Right kidney (tissue), 9 donors: ENCODE measurements at places on chromosomes 3 and 15.

DNA sequence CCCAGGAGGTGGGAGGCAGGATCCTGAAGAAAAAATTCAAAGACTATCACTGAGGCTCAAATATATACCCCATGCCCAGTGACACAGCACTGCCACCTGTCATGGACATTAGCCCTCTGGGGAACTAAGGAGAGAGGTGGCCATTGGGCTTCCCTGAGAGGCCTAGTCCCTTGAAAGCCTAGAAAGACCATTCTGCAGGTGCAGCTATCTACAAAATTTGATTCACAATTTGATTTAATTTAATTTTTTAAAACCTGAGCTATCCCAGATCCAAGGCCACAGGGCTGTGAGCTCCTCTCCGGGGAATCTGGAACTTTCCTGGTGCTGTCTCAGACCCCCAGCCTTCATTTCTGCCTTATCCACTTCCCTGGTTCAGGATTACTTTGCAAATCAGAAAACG, 16.9 kb upstream of the KLHL24 start:
- DNase-seq, result no peak

DNA sequence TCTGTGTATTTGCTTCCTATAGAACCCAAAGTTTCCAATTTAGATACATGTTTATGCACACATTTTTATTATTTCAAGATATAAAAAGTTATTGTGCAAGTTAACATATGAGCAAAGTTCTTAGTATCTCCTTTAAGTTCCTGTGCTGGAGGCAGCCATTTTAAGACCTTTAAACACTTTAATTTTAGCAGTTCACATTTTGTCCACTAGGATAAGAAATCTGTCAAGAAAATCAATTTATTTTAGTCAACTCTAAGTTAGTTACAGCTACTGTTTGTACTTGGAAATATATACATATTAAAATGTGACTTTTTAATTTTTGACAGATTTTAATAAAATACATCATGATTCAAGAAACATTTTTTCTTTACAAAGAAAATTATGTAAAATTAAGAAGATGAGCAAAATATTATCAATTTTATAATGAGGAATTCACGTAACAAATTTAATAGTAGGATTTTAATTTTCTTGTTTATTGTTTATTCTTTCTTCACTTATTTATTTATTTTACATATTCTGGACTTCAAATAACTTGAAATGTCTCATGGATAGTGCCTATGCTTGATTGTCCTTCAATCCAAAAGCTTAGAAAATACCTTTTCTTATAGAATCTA, 402.6 kb upstream of the GBE1 start:
- no peak for DNase-seq

GRCh38 chr3:144177649-144178048, 206.0 kb downstream of the DIPK2A start:
- no peak for DNase-seq

DNA sequence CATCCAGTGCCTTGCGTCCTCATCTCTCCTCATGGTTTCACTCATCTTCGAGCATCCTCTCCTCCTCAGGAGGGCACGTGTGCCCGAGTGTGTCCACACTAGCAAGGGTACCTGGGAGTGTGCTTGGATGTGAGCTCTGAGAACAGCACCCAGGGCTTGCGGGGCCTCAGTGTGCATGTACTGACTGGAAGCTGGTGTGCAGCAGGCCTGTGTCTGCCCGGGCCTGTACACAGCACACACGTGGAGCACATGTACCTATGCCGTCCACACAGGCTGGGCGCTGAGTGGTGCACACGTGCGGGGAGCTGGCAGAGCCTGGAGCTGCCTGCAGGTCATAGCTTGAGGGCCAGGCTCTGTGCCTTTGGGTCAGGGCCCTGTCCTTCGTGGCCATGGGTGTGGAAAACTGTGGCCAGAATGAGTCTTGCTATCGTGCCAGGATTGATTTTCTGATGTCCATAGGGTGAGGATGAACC, 34.9 kb downstream of the TSPAN3 start:
- DNase-seq, result no peak

GRCh38 chr3:20752416-20752815, 566.4 kb upstream of the SGO1 start:
- no peak for DNase-seq

- no peak for DNase-seq
Measured at GRCh38 chr3:148232389-148232788, 465.3 kb upstream of the AGTR1 start.

DNA sequence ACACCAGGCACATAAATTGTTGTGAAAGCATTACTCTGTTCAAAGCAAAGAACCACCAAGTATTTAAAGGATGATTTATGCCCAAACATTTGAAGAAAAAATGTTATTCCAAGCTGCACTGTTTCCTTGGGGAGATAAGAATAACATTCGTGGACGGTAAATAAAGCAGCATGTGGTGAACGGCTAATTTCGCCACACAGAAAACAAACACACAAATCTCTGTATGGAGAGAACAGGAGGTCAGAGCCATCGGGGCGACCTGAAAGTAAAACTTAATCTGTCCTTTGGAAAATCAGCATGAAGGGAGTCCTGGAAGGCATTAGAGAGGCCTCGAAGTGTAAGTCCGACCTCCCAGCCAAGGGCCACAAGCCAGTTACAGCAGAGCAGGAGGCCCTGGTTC, 27.1 kb upstream of the GABRG3 start:
- DNase-seq, result peak; percentile 30

DNA sequence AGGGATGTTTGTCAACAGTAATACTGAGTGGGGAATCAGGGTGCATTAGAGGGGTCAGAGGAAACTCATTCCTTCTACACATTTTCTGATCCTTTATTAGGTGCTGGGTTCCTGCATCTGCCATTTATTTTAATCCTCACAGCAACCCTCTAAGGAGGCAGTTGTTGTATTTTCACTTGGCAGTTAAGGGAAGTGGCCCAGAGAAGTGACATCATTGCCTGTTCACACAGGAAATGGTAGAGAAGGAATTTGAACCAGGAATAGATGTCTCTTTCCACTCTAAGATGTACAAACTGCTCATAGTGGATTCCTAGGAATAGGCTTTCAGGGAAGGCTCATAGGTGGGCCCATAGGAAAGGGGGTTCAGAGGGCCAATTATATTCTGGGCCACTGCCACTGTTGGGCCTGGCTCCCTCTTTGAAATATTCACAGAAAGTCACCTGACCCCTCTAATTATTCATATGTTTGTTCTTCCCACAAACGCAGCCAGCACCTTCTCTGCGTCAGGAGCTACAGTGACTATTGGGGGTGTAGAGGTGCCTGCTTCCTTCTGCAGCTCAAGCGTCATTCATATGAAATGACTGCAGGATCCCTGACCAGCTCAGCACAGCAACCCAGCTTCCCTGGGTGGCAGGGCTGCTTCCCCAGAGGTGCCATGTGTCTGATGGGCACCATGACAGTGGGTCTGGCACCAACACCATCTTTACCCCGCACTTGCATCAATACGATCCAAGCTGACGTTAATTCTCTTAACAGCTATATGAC, 163.9 kb upstream of the SMAD3 start:
- DNase-seq, result no peak

GRCh38 chr15:99197856-99198255, 51.5 kb downstream of the TTC23 start:
- DNase-seq, result no peak

- DNase-seq, result no peak
Measured at GRCh38 chr15:73787621-73788020, 34.5 kb upstream of the INSYN1 start.

DNA sequence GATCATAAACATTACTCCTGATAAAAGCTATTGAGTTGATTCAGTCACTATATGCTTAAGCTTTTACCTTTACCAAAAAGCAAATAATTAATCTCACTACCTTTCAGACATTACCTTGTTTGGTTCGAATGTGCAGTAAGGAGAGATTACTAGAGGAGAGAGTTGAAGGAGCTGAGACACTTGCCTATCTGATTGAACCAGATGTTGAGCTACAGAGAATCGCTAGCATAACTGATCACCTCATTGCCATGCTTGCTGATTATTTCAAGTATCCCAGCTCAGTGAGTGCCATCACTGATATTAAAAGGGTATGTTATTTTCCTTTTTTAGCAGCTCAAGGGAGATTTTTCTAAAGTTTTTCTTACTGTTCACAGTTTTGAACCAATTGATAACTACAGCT, 54.6 kb downstream of the ARMC8 start:
- DNase-seq, result no peak
